ENCODE measurements at places on chromosomes 2 and 18.
A peak's percentile ranks its signal among the peaks of the same experiment; 100 is the strongest.

GRCh38 chr2:29304399-29305060 lies 189.3 kb downstream of the CLIP4 start:
- DNase-seq, result peak; percentile 19

GRCh38 chr2:203025592-203025991 lies 10.9 kb downstream of the NBEAL1 start:
- peak; percentile 5 for DNase-seq

GRCh38 chr2:50831676-50832075 lies 200.3 kb downstream of the NRXN1 start:
- DNase-seq, result no peak

DNA sequence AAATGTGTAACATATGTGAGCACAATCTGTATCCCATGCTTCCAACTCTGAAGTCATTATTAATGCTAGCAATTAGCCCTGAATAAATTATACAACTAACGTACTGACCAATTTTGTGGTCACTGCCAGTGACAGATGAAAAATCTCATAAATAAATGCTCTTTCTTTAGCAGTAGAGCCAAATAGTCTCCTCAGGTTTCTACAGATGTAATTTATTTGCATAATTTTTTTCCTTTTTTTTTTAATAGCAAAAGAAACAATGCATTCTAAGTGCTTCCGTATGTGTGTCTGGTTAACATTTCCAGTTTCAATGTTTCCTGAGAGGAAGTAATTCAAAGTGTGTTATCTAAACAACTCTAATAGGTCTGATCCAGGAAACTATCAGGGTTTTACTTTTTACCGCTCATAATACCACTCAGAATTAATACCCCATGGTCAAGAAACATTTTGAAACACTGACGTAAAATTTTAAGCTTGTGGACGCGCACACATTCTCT lies 108.4 kb downstream of the MEP1B start:
- DNase-seq, result no peak

DNA sequence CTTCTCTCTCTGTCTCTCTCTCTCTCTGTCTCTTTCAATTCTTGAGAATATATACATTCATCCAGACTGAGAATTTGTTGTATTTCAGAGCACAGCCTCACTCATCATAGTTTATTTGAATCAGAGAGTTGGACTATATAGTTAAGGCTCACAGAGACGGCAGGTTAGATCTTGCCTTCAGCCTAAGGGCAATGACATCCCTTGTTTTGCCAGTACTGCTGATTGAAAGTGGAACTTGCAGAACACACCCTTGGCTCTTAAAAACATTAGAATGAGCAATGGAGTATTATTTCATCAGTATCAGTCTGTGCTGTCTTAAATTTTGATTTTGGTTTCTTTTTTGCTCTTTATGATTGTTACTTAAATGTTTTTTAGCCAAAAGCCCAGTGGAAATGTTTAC lies 62.0 kb upstream of the DSG1 start:
- no peak for DNase-seq

DNA sequence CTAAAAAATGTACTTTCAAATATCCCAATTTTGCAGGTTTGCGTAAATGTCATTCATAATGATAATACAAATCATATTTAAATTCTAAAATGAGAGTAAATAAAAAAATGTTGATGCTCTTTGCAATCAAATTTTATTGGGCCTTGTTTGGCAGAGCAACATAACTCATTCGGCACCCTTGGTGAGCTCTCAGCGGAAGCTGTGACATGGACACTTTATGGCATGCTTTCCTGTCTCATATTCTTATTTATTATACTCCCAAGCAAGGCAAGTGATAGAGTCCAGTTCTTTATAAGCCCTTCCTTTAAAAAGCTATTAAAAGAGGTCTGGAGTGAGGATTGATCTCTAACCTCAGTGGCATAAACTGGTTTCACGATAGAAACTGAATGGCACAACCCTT lies 1493.2 kb upstream of the NXPH2 start:
- no peak for DNase-seq

GRCh38 chr2:190210471-190210870 lies 109.2 kb downstream of the HIBCH start:
- peak; percentile 14 for DNase-seq
